Effector CD8-positive, alpha-beta T cell (primary cell): ENCODE measurements at places on chromosomes 11 and 22.

GRCh38 chr11:63549411-63549810 is 12.8 kb downstream of the PLAAT4 start:
- DNase-seq: no peak

- no peak for DNase-seq
These were observed at the start of gene FXYD6 for GRCh38 chr11:117876341-117877119. TSS of gene FXYD6 (minus strand) at chr11:117876658. CDS start at chr11:117842776, 33,882 bp downstream.

- no peak for DNase-seq
These were observed 17.8 kb downstream of the PRRG4 start for GRCh38 chr11:32847511-32847910.

DNA sequence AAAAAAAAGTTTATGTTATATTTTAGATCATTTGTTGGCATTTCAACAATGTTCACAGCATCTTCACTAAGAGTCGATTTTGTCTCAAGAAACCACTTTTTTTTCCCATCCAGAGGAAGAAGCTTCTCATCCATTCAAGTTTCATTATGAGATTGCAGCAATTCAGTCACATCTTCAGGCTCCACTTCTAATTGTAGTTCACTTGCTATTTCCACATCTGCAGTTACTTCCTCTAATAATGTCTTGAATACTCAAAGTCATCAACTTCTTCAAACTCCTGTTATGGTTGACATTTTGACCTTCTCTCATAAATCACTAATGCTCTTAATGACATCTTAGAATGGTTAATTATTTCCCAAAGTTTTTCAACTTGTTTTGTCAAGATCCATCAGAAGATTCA is 61.3 kb upstream of the CHORDC1 start:
- no peak for DNase-seq

GRCh38 chr11:128335729-128336128 is 251.6 kb downstream of the ETS1 start:
- DNase-seq: no peak

- DNase-seq: no peak
These were observed 7.9 kb downstream of the SC5D start for GRCh38 chr11:121300313-121300971.

GRCh38 chr22:24706054-24706453 is 68.5 kb downstream of the PIWIL3 start:
- no peak for DNase-seq

- no peak for DNase-seq
These were observed 20.9 kb upstream of the CTR9 start for GRCh38 chr11:10730151-10730550.

- DNase-seq: no peak
These were observed 132.4 kb downstream of the TENM4 start for GRCh38 chr11:79308429-79308828.

DNA sequence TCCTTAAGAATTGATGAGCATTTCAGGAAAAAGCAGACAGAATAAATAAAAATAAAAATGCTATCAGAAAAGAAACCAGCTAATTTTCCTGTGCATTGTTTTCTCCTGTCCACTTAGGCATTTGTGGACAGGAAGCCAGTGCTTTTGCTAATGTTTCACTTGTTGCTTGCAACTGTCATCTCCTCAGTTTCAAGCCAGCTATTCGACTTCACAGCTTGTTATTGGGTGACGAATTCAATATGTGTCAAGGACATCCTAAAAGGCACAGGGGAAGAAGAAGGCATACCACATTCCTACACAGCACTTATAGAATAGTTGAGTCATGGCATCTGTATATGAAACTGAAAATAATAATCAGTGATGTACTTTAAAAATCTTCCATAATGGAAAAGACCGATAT is 530.6 kb upstream of the KIRREL3 start:
- no peak for DNase-seq

- DNase-seq: no peak
These were observed 1153.0 kb upstream of the TENM4 start for GRCh38 chr11:80593648-80594374.

DNA sequence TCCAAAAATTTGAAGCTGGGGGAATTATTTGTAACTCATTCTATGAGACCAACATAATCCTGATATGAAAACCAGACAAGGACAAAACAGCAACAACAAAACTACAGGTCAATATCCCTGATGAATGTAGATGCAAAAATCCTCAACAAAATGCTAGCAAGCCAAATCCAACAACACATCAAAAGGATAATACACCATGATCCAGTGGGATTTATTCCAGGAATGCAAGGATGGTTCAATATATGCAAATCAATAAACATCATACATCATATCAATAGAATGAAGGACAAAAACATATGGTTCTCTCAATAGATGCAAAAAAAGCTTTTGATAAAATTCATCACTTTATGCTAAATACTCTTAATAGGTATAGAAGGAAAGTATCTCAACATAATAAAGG is 19.4 kb upstream of the USP2 start:
- no peak for DNase-seq

DNA sequence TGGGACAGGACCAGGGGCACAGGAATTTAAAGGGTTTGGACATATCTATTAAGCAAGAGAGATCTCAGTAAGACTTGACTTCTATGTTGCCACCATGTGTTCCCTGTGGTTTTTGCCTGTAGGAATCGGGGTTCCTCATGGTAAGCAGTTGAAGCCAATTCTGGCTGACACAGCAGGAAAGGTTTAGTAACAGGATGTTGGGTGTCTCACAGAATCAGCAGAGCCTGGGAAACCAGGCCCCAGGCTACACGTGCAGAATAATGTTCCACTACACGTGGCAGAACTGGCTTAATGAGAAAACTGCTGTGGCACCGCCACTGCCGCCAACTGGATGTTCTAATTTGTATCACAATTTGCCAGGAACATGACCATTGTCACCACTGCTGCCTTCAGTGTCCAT is 264.6 kb upstream of the PLET1 start:
- no peak for DNase-seq

- no peak for DNase-seq
These were observed 172.6 kb downstream of the SHANK2 start for GRCh38 chr11:71079795-71080194.

- no peak for DNase-seq
These were observed 56.8 kb upstream of the GAB2 start for GRCh38 chr11:78474451-78474850.

DNA sequence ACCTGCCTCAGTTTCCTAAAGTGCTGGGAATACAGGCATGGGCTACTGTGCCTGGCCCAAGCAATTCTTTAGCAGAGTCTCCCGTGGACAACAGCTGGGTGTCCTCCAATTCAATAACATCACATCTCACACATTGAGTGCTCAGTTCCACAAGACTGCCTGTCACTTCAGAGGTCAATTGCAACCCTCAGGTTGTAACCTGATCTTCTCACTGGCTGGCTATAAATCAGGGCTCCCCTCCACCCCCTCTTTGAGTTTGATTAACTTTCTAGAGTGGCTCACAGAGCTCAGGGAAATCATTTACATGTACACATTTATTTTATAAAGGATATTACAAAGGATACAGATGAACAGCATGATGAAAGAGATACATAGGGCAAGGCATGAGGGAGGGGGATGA is 68.1 kb downstream of the MCHR1 start:
- DNase-seq: no peak

DNA sequence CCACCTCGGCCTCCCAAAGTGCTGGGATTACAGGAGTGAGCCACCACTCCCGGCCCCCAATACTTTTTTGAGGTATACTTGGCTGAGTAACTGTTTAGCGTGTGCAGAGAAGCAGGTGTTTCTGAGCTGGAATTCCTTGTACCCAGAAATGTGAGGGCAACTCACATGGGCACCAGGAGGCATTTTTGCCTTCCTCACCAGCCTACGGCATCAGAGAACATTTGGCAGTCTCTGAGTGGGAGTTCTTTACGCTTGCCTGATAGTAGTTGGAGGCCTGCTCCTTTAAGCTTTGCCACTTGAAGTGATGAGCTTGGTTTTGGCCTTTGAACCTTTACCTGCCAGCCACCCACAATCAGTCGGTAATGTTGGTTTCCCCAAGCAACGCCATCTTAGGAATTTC is 9.2 kb downstream of the PARVB start:
- no peak for DNase-seq

- no peak for DNase-seq
These were observed 78.9 kb upstream of the BIRC3 start for GRCh38 chr11:102238391-102238821.

- no peak for DNase-seq
These were observed 373.9 kb downstream of the BRD1 start for GRCh38 chr22:49453771-49454170.

DNA sequence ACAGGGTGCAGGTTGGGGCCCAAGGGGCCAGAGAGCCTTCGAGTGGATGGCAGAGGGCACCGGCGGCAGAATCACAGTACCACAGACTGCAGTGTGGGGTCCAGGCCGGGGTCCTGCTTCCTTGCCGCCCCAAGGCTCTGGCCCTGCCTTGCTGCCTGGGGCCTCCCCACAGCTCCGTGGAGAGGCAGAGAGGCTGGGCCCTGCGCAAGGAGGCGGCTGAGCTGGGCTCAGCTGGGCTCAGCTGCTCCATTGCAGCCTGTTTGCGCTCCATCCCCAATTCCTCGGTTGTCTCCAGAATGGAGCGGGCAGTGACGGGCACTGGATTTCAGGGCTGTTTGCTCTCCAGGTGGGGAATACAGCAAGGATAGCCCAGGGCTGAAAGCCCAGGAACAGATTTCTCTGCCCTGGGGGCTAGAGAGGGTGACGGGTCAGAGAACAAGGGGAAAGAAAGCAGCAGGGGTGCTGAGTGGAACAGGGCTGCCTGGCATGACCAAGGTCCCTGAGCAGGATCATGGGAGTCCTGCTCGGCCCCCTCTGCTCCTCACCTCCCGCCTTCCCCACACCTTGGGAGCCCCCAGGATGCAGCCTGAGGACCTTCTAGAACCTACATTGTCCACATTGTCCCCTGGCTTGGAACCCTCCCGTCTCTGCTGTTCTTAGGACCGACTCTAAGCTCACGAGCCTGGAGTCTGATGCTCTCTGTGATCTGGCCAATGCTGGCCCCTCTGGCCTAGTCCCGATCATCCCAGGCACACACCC is 18.9 kb downstream of the MRGPRG start:
- no peak for DNase-seq

GRCh38 chr11:10933455-10934292 is 75.8 kb upstream of the ZBED5 start:
- peak; percentile 66 for DNase-seq

- DNase-seq: no peak
These were observed 1276.1 kb downstream of the LRRC4C start for GRCh38 chr11:40183073-40184064.

- DNase-seq: no peak
These were observed 22.7 kb upstream of the RASD2 start for GRCh38 chr22:35517769-35518530.

DNA sequence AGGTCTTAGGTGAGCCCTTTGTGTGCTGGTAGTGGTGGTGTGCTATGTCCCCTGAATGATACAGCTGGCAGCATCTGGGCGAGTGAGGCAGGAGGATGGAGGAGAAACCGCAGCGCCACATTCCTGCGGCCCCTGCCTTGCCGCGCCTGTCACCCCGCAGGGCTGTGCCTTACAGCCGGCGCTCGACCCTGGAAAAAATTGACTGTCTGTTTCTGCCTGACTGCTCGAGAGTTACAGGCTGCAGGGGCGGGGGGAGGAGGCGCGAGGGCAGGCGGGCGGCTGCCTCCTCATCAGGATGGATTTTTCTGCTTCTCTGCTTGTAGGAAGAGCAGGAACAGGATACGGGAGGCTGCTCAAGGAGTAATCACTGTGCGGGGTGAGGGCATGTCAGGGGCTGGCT is 443.4 kb downstream of the MIAT start:
- no peak for DNase-seq

GRCh38 chr22:16965083-16965482 is 42.9 kb downstream of the GAB4 start:
- DNase-seq: no peak

GRCh38 chr22:26019596-26019995 is 149.7 kb upstream of the SEZ6L start:
- DNase-seq: no peak

DNA sequence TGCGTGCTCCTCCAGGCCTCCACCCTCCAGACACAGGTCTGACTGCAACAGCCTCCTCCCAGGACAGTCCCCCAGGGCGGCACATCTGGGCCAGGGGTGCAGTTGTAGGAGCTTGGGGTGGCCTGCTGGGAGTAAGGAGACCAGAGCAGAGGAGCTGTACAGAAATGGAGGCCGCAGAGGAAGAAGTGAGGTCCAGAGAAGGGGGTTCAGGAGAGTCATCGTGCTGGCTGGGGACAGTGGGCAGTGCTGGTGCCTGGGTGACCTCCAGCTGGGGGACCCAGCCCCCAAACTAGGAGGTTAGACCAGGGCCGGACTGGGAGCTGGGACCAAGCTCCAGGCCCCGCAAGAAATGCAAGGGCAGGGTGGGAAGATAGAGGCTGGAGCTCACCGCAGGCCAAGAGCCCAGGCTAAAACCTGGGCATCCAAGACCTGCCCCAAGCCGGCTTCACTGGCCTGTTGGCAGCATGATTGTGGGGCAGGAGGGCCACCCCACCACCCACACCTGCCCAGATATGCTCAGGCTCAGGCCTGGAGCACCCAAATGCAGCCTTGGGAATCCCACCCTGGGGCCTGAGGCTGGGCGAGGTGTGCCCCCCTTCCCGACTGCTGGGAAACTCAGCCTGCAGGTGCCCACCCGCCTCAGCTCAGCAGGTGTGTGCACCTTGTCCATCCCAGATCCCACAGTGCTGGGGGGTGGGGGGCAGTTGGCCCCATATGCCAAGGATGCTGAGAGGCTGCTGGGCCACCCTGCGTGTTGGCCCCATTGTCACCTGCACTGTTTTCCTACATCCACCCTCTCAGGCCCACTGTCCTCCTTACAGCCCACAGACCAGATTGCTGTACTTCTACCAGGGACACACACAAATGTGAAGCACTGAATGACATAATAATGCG is 96.9 kb downstream of the MORC2 start:
- DNase-seq: no peak

DNA sequence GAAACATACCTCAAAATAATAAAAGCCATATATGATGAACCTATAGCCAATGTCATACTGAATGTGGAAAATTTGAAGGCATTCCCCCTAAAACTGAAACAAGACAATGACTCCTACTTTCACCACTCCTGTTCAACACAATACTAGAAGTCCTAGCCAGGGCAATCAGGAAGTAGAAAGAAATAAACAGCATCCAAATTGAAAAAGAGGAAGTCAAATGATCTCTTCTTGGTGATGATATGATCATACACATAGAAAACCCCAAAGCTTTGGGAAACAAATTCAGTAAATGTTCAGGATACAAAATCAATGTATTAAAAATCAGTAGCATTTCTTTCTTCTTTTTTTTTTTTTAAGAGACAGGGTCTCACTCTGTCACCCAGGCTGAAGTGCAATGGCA is 109.9 kb downstream of the DLG2 start:
- no peak for DNase-seq

GRCh38 chr11:102312667-102313066 is 4.6 kb upstream of the BIRC3 start:
- DNase-seq: no peak

DNA sequence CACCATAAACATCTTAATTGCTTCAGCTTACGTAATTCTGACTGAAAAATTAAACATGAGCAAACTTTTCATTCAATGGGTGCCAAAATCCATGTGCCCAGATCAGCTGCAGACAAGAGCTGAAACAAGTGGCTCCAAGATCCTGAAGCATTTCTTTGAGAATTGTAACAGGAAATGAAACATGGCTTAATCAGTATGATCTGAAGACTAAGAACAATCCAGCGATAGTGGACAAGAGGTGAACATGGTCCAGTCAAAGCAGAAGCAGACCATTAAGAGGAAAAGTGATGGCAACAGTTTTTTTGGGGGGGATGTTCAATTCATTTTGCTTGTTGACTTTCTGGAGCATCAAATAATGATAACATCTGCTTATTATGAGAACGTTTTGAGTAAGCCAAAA is 1964.5 kb upstream of the RAG2 start:
- DNase-seq: no peak

- no peak for DNase-seq
These were observed 62.2 kb downstream of the BCR start for GRCh38 chr22:23242473-23243001.
